ENCODE measurements at places on chromosomes 5 and 9. TPM values are rescaled to one million over a fixed set of nuclear protein-coding genes. Genes with fewer than 3 reads are reported as not detected.

DNA sequence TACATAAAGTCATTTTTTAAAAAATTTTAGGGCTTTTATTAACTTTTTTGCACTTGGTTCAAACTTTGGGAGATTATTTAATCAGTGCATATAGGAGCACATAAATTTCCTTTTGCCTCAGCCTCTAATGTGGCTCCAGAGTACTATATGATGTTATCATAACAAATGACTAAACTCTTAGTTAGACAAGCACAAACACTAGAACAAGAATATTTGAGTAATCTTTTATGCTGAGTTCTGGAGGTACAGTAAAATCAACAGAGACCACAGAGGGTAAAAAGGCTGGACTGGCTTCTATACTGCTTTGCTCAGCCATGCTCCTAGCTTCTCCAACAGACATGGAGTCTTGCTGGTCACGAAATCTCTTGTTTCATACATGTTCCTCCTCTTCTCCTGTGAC, 52.5 kb upstream of the SGCD start:
- no peaks in the 10 kb centered on the region for H3K4me1 ChIP-seq
- no peaks in the 10 kb centered on the region for H3K27me3 ChIP-seq
- no peak overlapping the region for H3K27ac ChIP-seq
- no peak overlapping the region for H3K4me3 ChIP-seq
- no peak for DNase-seq

HK3 gene
- 2.6 TPM for total RNA-seq

GRCh38 chr9:122318284-122318683, 52.5 kb upstream of the PTGS1 start:
- H3K27ac ChIP-seq: no peak overlapping the region
- no peak for DNase-seq
- no peaks in the 10 kb centered on the region for H3K27me3 ChIP-seq

GRCh38 chr5:129073111-129073510, 21.4 kb upstream of the ISOC1 start:
- H3K4me1 ChIP-seq: no peaks in the 10 kb centered on the region
- no peak overlapping the region for H3K4me3 ChIP-seq
- H3K27ac ChIP-seq: no peak overlapping the region
- H3K27me3 ChIP-seq: no peaks in the 10 kb centered on the region
- H3K36me3 ChIP-seq: no peaks in the 10 kb centered on the region

GRCh38 chr5:10502578-10502977, 60.9 kb downstream of the ROPN1L start:
- H3K4me1 ChIP-seq: no peaks in the 10 kb centered on the region
- no peaks in the 10 kb centered on the region for H3K27me3 ChIP-seq
- H3K36me3 ChIP-seq: no peaks in the 10 kb centered on the region

STPG3 gene
- total RNA-seq: not detected

RETREG1 gene
- total RNA-seq: 78.3 TPM

DNA sequence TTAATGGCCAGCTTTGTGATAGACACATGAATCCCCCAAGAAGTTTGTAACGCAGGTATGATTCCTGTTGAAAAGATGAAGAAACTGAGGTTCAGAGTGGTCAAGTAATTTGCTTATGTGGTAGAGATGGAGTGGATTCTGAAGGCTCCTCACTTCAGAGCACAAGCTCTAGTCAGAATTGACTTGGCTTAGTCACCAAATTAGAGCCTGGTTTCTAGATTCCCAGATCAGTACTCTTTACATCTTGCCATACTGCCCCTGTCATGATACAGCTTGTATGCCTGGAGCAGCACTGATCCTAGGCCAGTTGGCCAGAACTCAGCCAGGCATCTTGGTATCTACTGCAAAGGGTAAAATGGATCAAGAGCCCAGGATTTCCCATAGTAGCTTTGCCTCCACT, 284.4 kb upstream of the RFX3 start:
- H3K4me1 ChIP-seq: no peaks in the 10 kb centered on the region
- no peak overlapping the region for H3K27ac ChIP-seq
- H3K27me3 ChIP-seq: no peaks in the 10 kb centered on the region
- no peaks in the 10 kb centered on the region for H3K36me3 ChIP-seq

Data from naive thymus-derived CD4-positive, alpha-beta T cell (primary cell).